ENCODE measurements at places on chromosomes 6 and 20.
A peak's percentile ranks its signal among the peaks of the same experiment; 100 is the strongest.

- DNase-seq: no peak
These were observed 90.7 kb downstream of the TRMT6 start for GRCh38 chr20:5859608-5860007.

DNA sequence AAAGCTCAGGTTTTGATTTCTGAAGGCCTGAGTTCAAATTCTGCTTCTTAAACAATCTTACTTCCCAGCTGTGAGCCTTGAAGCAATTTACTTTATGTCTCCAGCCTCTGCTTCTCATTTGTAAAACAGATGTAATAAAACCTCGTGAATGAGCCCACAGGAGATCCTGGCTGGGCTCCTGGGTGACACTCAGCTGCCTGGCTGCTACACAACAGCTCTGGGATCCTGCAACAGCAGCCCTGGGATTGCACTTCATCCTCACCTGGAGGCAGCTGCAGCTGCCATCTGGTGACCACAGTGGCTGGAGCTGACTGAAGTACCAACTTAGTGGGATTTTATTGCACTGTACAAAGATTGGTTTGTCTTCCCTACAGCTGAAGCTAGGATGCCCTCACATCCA is 98.6 kb downstream of the NDUFAF5 start:
- no peak for DNase-seq

DNA sequence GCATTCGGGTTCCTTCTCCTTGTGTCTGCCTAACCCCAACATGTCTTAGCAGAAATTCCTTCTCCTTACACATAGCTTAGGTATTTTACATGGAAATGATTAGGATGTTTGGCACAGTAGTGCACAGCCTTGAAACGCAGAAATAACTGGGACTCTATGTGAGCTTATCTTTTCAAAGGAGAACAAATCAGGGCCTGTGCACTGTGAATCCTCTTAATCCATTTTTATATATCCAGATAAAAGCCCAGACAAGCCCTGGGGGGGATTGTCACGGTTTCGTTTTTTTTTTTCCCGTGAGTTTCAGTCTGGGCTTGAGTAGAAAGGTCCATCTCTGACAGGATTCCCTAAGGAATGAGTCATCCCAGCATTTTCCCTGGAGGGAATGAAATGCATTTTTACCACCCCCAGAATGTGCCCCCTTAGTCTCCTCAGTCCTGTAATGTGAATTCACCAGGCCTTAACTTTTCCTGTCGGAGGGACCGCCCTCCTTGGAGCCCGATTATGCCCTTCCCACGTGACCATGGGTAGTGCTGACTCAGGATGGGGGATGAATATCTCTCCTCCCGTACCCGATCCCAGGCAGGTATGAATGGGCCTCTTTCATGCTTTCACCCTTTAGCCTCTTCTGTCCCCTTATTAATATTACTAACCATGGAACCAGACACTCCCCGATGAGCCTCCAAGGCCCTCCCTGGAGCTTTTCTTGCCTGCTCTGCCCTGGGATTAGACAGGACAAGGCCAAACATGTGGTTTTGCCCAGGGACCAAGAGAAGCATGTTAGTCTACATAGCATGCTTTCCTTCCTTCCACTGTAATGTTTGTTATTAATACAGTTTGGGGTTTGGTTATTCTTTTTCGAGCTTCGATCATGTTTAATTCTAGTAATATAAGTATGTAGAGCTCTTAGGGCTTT is 23.9 kb upstream of the NAA20 start:
- DNase-seq: no peak

GRCh38 chr20:59399426-59400099 is 99.2 kb downstream of the EDN3 start:
- DNase-seq: no peak

DNA sequence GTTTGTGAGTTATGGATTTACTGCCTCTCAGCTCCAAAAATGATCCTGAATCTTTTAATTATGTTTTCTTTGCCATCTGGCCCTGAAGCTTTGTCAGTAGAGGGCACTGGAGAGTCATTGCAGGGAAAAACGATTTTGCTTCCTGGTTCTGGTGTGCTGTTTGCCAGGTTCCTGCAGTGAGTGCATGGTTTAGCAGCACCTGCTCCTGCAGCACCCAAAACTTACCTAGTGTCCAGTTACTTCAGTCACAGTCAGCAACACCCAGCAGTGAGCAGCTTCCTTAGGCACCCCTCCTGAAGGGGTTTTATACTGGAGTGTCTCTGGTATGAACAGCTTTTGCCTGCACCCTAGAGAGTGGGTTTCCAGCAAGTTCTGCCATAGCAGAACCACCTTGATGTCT is 6.0 kb upstream of the TRIM26 start:
- DNase-seq: no peak

DNA sequence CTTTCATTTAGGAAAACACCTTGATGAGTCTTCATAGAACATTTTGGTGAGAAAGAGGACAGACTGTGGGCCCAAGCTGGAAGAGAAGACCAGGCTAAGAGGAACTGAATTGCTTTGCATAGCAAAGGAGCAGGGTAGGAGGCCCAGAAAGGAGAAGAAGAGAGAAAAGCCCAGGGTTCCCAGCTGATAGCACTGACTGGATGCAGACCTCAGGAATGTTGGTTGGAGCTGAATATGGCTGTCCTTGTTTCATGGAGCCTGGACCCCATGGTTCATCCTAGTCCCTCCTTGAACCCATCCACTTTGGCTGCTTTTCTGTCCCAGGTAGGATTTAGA is 18.0 kb upstream of the ZFAND3 start:
- DNase-seq: no peak

DNA sequence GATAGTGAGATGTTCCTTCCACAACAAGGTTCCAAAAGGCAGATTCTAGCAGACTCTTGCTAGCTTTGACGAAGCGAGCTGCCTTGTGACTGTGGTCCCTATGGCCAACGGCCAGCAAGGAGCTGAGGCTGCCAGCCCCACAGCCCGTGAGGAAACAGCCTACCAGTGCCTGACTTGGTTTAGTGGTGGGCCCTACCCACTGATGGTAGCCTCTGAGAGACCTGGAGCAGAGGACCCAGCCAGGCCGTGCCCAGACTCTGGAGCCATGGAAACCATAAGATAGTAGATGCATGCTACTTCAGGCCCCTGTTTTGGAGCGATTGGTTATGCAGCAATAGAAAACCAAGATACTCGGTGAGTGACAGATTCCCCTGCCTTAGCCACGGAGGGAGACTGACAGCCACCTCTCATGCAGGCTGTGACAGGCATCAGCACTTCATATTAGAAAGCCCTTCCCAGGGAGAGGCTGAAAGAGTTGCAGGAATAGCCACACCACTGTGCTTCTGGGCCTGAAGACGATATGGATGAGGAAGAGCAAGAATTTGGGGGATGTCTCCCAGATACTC is 19.2 kb downstream of the PSMG4 start:
- DNase-seq: no peak

- no peak for DNase-seq
These were observed 1.6 kb downstream of the SRPK1 start for GRCh38 chr6:35919085-35919826.

DNA sequence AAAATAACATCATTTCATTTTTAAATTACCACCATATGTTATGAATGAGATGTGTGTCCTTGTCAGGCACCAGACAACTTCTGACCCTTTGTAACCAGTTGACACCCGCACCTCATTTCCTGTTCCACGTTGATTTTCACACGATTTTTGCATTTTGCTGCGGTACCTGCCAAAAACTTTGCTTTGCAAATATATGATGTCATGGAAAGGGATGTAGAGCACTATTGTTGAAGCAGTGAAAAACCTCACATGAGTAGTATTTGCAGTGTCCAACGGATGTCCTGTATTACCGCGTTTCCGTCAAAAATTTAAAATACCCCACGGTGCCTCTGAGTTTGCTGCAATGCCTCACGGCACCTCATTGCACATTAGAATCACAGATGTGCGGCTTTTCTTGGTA is 115.6 kb downstream of the MTHFD1L start:
- DNase-seq: no peak

DNA sequence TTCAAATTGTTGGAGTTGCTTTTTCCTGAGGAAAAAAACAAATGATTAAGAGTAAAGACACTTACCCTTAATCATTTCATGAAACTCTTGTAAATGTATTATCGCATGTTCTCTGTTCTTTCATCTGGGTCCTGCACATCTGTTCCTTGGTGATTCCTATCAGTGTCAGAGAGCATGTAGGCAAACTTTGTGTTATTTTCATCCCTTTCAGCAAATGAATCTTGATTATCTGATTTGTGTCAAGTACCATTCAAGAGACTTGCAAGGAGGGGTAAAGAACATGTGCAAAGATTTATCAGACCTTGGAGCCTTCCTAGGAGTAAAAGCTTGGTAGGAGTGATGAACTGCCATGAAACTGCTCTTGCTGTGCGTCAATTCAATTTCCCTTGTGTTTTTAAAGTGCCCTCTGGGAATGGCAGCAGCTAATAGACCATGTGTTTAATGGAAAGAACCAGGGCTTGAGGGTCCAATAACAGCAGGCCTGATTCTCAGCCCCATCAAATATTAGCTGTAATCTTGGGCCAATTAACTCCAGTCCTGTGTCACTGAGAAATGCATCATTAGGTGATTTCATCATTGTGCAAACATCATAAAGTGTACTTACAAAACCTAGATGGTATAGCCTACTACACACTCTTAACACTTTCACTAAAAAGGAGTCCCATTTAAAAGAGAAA is 118.9 kb upstream of the CEP85L start:
- DNase-seq: no peak

GRCh38 chr20:11549172-11550103 is 368.3 kb upstream of the BTBD3 start:
- no peak for DNase-seq

DNA sequence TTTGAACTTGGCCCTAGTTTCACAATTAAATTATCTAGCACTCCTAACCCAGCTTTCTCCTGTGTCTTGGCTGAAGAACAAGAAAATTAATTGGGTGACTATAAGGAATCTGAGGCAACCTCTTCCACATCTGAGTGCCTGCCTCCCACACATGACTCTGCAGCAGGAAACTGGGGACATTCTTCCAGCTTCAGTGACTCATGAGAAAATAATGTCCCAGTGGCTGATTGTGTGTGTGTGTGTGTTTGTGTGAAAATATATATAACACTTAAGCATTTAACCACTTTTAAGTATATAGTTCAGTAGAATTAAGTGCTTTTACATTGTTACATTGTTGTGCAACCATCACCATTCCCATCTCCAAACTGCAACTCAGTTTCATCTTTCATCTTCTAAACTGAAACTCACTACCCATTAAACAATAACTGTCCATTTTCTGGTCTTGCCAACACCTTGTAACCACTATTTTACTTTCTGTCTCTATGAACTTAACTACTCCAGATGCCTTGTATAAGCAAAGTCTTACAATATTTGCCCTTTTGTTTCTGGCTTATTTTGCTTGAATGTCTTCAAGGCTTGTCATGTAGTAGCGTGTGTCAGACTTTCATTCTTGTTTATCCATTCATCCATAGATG is 8.7 kb downstream of the TRIM38 start:
- no peak for DNase-seq

DNA sequence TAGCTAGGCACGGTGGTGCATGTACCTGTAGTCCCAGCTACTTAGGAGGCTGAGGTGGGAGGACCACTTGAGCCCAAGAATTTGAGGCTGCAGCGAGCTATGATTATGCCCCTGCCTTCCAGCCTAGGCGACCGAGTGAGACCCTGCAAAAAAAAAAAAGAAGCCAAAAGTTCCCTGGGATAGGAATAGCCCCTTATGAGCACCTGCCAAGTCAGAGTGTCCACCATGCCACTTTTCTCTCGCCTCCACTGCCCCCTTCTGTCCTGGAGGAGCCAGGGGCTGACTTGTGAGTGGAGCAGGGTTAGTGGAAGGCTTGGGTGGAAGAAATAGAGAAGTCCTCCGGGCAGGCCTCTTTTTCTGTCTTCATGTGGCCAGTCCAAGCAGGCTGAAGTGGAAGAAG is 12.1 kb upstream of the DDX27 start:
- DNase-seq: peak; percentile 7

- DNase-seq: no peak
These were observed 249.1 kb downstream of the LY86 start for GRCh38 chr6:6837541-6838080.

GRCh38 chr6:7129784-7130569 is 22.2 kb downstream of the RREB1 start:
- peak; percentile 61 for DNase-seq

- DNase-seq: no peak
These were observed 89.6 kb downstream of the MRAP2 start for GRCh38 chr6:84123186-84123585.

DNA sequence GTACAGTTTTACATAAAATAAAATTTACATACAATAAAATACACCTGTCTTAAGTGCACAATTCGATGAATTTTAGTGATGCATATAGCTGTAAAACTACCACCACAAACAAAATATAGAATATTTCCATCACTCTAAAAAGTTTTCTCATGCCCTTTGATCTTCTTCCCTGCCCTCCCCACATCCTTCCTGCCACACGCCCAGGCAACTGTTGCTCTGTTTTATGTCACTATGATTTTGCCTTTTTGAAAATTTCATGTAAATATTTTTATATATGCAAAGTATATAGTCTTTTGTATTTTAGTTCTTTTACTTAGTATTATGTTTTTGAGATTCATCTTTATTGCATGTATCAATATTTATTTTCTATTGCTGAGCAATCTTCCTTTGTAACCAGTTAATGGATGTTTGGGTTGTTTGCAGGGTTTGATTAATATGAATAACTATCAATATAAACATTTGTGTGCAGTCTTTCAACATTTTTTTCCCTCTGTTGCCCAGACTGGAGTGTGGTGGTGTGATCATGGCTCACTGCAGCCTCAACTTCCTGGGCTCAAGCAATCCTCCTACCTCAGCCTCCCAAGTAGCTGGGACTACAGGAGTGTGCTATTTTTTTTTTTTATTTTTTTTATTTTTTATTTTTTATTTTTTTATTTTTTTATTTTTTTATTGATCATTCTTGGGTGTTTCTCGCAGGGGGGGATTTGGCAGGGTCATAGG is 23.8 kb upstream of the SAMHD1 start:
- DNase-seq: no peak

GRCh38 chr6:83511901-83512681 is at the start of gene PRSS35:
TSS of gene PRSS35 (plus strand) at chr6:83512534. CDS start at chr6:83523442, 10,908 bp downstream.
- DNase-seq: no peak

- DNase-seq: no peak
These were observed 217.3 kb downstream of the ARID1B start for GRCh38 chr6:156994215-156995076.

GRCh38 chr6:161141173-161141572 is 132.7 kb downstream of the AGPAT4 start:
- no peak for DNase-seq

- DNase-seq: no peak
These were observed 33.7 kb upstream of the ZBP1 start for GRCh38 chr20:57653910-57654309.

- no peak for DNase-seq
These were observed 280.5 kb upstream of the MMS22L start for GRCh38 chr6:97563529-97563928.

- DNase-seq: no peak
These were observed 237.5 kb downstream of the C6orf118 start for GRCh38 chr6:165071906-165072305.

- DNase-seq: no peak
These were observed 14.6 kb downstream of the PDYN start for GRCh38 chr20:1979106-1979778.

DNA sequence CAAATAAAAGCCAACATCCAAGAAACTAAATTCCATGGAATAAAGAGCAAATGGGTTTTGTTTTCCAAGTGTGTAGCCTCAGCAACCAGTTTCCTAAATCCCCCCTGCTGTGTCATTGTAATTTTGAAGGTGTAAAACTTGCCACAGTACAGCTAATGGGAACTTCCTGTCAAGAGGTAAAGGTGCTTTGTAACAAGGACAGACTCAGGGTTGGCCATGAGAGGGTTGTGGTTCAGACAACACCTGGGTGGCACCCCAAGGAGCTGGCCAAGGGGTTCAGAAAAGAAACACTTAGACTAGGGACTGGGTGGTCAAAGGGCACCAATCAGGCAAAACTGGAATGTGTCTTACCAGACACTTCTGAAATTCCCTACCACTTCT is 52.4 kb upstream of the LYRM2 start:
- no peak for DNase-seq

- DNase-seq: peak; percentile 64
These were observed 56.5 kb downstream of the CD40 start for GRCh38 chr20:46174469-46175126.
